CD8-positive, alpha-beta memory T cell (primary cell): ENCODE measurements at places on chromosomes 4 and X. TPM values are rescaled to one million over a fixed set of nuclear protein-coding genes. Genes with fewer than 3 reads are reported as not detected.

GRCh38 chr4:37960098-37960497 is at the start of gene PTTG2:
TSS of gene PTTG2 (plus strand) at chr4:37960398. CDS start at chr4:37960435, 37 bp downstream.
- no peak for DNase-seq

PCDH10 gene
- not detected for total RNA-seq

- no peak for DNase-seq
Measured at GRCh38 chr4:24236532-24236931, 346.7 kb upstream of the PPARGC1A start.

DNA sequence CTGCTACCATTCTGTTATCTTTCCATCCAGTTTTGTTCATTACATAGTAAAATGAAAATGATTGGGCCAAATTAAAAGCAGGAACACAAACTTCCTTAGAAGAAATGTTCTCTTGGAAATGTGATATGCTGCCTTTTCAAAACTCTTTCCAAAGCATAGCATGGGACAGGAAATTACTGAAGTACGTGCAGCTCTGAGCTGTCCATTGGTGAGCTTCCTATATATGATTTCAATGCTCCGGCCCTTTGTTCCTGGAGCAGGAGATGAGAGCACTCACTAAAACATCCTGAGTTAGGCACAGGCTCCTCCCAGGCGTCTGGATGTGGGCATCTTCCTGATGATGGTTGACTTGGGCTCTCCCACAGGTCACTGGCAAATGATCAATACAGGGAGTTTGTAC is 33.0 kb upstream of the ANXA3 start:
- no peak for DNase-seq

DNA sequence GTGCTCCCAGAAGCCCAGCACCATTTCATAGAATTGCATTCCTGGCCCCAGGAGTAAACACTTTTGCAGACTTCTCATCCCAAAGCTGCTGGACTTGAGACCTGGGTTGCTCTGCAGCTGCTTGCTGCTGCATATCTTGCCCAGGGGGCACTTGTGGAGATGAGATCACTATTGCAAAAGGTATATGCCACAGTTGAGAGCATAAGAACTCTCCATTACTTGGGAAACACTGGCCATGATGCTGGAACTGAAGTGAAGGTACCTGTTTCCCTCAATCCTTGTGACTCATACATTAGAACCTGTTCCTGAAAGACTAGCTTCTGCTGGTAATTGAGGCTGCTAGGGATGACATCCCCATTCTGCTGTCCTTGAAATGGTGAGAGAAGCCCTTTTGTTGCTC is 43.1 kb upstream of the WDR1 start:
- no peak for DNase-seq

IDUA gene
- total RNA-seq = 18.7 TPM

BTK gene
- 0.60 TPM for total RNA-seq

GRCh38 chr4:157664726-157665125 is 444.2 kb downstream of the GRIA2 start:
- DNase-seq = no peak

DNA sequence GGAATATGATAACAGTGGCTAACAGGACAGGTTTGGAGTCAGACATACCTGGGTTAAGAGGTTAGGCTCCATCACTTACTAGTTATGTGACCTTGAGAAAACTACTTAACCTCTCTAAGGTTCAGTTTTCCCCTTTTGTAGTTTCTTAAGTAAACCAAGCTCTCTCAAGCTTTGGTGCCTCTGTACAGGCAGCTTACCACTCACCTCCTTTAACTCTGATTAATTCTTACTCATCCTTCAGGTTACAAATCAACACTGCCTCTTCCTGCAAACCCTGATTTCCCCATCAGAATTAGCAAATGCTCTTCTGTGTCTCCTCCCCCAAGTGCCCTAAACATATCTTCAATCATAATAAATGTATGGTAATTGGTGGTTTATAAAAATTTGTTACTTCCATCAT is 3.5 kb upstream of the SERTM2 start:
- DNase-seq = no peak

- DNase-seq = no peak
Measured at GRCh38 chrX:9071031-9071650, 37.2 kb upstream of the FAM9B start.

HEPH gene
- not detected for total RNA-seq

DNA sequence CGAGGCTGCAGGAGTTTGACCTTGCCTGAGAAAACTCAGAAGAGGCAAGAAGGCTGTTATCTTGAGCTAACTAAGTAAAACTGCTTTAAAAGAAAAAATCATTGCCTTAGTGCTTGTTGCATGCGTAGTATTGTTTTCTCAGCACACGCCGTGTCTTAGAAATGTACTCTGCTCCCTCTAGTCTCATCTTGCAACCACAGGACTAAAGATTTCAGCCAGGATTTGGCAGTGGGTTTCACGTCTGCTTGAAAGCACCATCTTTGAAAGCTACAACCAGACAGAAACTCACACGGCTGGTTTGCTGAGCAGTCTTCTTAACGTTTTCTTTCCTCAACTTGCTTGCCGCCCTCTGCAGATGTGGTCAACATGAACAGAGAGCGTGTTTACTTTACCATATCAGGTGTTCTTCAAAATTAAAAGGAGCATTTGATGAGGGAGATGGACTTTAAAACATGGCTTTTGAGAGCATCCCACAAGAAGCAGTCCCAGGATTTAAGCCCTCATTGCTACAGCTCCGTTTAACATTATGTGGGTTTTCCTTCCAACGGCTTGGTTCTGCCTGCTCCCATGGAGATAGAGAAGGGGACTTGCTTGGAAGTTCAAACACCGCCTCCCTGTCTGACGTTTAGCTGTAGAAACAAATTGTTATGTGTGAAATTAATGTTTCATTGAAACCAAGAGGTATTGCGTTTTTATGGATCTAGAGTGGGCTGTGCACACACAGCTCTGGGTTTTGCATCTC is 3.4 kb downstream of the SORCS2 start:
- DNase-seq = no peak

DNA sequence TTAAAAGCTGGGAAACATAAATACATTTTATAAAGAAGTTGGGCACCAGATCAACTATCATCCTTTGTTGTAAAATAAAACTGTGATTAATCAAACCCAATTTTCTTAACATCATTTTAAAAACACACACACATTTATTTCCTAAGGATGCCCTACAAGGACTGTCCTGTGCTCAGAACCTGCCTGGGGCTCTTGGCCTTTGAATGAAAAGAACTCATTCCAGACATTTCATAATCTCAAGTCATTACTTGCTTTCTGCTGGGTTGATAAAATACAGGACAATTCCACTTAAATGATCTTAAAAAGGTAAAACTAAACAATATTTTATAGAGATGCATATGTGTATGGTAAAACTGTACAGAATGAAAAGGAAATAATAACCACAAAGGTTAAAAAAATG is 2.8 kb downstream of the SH3D19 start:
- no peak for DNase-seq

FAM9C gene
- not detected for total RNA-seq

UGT2A1 gene
- total RNA-seq = not detected

DNA sequence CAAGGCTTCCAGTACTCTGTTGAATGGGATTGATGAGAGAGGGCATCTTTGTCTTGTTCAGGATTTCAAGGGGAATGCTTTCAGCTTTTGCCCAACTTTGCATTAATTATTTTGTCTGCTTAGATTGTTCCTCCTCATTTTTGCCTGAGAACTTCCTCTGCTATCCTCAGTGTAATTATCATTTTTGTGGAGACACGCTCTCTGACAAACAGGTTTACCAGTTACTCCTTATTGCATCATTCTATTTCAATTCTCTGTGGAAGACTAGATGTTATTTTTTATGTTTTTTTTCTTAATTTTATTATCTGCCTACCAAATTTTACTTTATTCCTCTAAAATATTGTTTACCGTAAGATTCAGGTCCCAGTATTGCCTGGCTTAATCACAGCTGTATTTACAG is 349.2 kb downstream of the ADGRL3 start:
- no peak for DNase-seq

- DNase-seq = no peak
Measured at GRCh38 chr4:183330841-183331240, 8.6 kb upstream of the CLDN24 start.

GRCh38 chr4:42152507-42153504 is at the start of gene BEND4:
TSS of gene BEND4 (minus strand) at chr4:42152655. CDS start at chr4:42152143, 512 bp downstream.
- DNase-seq = no peak

DNA sequence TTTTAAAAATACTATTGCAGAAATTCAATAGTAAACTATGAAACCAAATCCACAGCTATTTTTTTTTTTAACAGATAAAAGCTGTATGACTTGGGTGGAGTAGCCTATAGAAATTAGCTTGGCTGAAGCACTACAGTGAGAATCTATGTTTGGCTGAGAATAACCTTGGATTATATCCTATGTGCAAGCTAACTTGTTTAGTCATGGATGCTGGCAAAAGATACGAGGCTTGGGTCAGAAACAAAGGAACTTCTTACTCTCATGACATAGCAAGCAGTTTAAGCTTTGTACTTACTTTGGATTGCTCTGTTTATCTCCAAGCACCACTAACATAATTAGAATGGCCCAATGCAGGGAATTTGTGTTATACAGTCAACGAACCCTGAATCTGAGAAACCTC is 119.2 kb upstream of the GRID2 start:
- DNase-seq = no peak

DNA sequence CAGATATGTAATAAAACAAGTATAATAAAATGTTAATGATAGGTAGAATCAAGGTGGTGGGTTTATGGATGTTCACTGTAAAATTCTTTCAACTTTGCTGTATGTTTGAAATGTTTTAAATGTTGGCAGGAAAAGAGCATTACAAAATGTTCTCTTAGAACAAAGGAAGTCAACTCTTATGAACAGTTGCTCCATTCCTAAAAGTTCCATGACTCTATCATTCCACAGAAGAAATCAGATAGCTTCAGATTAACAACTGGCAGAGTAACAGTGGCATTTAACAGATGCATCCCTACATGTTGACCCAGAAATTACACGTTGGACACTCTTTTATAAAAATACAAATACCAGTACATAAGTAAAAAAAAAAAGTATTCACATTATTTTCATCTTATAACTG is 2023.7 kb downstream of the ARAP2 start:
- no peak for DNase-seq

PCDH19 gene
- not detected for total RNA-seq

DNA sequence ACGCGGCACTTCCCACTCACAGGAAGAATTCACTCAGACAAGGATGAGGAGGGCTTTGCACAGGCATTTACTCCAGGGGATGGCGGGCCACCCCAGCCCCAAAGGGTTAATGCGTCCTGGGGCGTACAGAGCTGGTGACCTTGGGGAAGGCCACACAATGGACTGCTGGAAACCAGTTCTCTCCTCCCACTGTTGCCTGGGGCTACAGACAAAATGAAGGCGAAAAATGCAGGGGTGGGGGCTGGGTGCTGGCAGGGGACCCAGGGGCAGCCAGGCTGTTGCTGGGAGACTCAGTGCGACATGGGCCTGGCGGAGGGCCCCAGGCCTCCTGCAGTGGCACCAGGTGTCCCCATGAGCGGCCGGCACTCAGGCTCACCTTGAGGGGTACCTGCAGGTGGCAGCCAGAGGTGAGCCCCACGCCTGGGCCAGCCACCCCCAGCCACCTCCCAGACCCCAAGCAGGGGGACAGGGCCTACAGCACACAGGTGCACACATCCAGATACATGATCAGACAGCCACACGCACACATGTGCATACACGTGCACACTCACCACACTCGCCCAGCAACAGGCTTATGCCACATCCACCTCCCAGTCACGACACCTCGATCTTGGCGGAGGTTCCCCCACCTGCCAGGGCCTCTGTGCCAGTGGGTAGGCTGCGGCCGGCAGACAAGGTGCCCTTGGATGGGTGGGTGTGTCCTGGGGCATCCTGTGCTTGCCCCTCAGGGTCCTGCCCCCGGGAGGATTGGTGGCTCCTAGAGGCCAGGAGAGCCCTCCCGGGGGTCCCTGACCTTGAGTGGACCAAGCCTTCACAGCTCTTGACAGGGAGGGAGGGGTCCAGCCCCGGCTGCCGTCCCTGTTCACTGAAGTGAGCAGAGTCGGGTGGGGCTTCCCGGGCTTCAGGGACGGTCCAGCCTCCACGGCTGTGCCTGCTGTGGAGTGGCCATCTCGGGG is 13.1 kb downstream of the NAT8L start:
- DNase-seq = no peak

NDST4 gene
- total RNA-seq = not detected

DNA sequence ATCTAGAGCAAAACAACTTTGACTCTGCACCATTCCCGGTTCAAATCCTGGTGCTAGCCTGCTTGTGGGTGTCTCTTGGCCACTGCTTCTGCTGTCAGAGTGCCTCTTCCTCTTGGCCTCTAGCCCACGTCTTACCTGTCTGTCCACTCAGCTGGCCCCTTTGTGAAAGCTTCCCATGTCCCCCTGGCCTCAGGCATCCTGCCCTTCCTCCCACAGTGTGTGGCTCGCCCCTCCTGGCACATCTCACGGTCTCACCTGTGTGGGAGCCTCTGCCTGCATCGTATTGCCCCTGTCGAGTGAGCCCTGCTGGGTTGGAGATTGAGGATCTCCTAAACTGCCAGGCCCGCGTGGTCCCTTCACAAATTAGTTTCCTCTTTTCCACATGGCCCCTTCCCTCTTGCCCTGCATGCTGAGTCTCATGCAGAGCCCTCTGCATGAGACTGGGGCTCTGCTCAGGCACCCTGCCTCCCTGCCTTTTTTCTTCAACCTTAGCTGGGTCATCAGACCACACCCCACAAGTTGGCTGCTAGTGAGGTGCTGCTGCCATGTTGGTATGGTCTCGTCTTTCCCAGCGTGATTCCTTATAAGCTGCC is 53.7 kb upstream of the TADA2B start:
- no peak for DNase-seq

DNA sequence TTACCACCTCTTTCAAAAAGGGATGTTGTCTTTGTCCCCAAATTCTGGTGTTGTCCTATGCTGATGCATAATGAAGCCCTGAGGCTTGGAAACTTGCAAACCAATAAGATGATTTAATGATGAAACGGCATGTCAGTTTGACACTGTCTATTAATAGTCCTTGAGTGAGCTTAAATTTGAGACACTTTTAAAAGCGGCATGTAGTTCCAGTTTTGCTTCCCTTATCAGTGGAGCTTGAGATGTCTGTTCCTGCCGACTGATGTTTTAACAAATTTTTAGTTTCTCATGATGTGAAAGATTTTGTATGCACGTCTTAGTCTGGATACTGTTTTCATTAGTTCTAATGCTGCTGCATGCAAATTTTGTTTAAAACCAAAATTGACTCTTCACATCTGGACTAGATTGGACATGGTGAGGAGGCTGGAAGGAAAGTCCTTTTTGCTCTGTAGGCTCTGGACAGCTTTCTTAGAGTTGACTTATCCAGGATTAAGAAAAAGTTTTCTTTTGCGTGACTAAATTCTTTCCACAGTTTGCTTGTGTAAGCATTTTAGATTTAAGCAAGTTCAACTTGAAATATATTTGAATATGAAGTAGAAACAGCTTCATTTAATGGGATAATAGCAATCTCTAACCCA is 11.7 kb downstream of the C1GALT1C1 start:
- no peak for DNase-seq

FRMD7 gene
- not detected for total RNA-seq

DNA sequence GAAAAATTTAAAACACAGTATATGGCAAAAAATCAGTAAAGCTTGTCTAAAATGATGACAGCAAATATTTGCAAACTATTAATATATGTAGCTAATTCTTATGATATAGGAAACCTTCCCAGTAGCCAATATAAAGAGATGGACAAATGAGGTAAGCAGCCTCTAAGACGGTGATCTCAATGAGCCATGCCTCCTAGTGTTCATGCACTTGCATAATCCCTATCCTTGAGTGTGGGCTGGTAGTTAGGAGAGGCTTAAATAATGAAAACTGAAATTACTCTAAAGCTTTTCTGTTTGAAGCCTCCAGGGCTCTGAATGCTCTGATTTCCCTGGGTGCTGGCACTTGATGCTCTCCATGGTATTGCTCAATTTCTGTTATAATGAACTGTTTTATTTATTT is 24.6 kb upstream of the ARMCX4 start:
- no peak for DNase-seq
